ENCODE measurements at places on chromosomes 4 and X. TPM values are rescaled to one million over a fixed set of nuclear protein-coding genes. Genes with fewer than 3 reads are reported as not detected.

DCTD gene
- 53.6 TPM for total RNA-seq

DNA sequence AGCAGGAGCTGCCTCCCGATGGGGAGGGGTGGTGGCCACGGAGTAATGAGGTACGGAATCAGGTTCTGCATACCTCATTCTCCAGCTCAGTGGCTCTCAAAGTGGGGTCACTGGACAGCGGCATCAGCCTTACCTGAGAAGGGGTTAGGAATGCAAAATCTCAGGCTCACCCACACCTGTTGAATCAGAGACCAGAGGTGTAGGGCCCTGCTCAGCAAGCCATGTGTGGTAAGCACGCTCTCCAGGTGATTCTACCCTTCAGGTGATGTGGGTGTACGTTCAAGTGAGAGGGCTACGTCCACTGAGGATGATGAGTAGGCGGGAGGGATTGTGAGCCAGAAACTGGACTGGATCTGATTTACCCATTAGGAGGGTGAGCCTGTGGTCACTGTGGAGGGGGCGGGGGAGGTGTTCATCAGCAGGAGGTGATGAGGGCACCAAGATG, 65.8 kb downstream of the ANAPC4 start:
- DNase-seq, result no peak

NHS gene
- 2.0 TPM for total RNA-seq

DNA sequence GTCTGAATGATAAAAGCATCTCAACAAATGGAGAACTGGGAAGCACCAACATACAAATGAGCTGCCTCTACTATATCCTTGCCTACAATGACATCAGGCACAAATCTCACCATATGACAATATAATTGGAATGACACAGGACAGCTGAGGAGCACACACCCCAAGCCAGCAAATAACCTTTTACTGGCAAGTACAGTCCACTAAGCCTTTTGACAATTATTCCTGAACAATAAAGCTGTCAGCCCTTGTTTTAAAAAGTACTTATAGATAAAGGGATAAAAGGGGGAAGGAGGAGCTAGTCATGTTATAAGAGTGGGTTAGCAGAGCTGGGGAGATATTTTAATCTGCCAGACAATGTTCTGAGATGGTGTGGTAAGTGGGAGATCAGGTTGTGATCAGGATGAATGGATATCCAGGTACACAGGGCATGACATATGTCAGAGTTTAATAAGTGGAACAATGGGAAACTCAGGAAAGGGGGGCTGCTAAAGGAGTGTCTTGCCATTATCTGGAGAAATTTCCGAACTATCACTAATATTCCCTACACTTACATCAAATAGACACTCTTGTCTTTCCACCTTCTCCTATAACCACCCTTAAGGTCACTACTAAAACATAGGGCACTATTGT, 127.6 kb downstream of the GPC3 start:
- no peak for DNase-seq

- DNase-seq, result no peak
Observed at GRCh38 chr4:57342411-57342810, 232.2 kb upstream of the IGFBP7 start.

- DNase-seq, result no peak
Observed at GRCh38 chr4:57200799-57201327, 90.7 kb upstream of the IGFBP7 start.

- DNase-seq, result no peak
Observed at GRCh38 chr4:94537921-94538628, 86.3 kb downstream of the PDLIM5 start.

DNA sequence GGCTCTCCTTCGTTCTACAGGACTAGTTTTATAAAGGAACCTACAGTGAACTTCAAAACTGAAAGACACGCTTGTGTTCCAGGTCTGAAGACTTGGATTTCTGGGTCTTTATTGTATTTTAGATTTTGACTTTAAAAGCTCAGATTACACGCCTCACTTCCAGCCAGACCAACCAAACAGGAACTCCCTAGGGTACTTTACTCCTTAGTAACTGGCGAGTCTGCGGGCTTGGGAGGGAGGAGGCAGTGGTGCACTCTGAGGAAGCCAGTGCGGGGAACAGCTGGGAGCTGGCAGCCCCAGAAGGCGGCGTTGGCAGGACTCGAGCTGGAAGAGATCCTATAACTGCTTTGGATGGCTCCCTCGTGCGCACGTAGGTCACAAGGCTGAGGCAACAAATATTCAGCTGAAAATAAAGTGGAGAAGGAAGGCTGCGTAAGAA, 391 bp upstream of the PHKA1 start:
- DNase-seq, result no peak

DNA sequence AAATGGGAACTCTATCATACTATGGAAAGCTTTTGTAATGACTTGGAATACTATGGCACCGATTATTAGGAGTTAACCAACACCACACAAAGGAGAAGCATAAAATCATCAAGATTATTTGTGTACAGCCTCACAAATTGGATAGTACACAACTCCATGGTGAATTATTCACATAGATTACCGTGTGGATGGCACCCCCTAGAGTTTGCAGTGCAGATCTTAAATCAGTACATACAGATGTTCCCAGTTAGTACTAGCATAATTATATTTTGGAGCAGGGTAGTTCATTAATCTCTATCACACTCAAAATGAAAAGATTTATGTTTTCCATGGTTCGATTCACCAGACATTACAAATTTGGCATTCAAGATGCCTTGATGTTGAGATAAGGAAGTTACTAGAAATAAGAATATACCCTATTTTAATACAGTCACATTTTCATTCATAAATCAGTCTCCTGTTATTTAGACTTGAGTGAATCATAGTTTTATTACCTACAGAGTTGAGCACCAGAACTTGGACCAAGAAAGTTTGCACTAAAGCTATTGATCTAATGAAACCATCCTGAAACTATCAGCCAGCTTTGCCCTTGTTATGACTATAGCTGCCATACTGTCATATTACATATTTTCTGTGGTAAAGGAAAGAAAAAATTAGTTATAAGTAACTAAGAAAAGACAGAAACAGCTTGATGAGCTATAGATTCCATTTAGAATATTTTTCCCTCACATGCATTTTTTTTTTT, 531.8 kb downstream of the GLUD2 start:
- DNase-seq, result no peak

DNA sequence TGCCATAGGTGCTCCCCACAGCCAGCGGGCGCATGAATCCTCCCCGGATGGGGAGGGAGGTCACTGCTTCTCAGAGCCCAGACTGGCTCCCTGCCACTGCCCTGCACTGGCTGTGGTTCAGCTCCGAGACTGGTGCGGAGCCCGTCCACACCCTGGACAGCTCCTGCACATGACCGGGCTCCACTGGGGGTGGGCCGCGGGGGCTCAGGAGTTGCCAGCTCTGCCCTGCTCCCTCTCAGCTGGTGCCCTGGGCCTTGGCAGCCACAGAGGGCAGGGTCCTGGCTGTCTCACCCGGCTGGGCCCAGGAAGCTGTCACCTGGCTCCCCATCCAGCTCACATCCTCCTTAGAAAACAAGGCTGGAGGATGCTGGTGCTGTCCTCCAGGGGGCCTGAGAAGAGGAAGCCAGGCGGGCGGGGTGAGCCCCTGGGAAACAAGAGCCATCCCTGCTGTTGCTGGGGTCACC, 64.9 kb upstream of the ADRA2C start:
- no peak for DNase-seq

GRCh38 chr4:187849556-187850225, 145.9 kb upstream of the ZFP42 start:
- DNase-seq, result no peak

- DNase-seq, result no peak
Observed at GRCh38 chr4:21888195-21888976, 60.2 kb downstream of the KCNIP4 start.

GRCh38 chrX:39456894-39457604, 640.7 kb downstream of the BCOR start:
- no peak for DNase-seq

PPP2R3B gene
- total RNA-seq, result 25.2 TPM

DNA sequence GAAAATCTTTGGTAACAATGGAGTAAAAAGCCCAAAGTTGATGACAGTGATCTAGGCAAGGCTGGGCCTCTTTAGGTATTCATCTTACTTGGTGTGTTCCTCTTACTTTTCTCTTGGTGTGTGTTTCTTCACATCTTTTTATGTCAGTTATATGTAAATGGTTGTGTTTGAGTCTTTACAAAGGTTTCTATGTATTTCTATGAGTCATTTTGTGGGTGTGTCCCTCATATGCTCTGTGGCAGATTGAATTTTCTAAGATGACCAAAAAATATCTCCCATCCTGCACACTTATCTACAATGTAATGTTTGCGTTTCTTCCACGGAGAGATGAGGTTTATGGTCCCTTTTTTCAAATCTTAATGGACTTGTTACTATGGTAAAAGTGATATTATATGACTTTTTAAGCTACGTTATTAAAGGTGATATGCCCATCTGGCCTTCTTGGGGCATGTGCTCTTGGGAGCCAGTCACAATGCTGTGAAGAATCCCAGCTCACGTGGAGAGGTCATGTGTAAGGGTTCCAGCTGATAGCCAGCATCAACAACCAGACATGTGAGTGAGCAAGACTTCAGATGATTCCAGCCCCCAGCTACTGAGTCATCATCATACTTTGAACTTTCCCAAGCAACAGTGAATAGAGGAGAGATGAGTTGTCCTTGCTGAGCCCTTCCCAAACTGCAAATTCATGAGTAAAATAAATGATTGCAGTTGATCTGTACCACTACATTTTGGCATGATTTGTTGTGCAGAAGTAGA, 126.9 kb downstream of the CBLL2 start:
- DNase-seq, result no peak
